M059J (cell line): ENCODE measurements at places on chromosomes 7 and 10. TPM values are rescaled to one million over a fixed set of nuclear protein-coding genes. Genes with fewer than 3 reads are reported as not detected.

DNA sequence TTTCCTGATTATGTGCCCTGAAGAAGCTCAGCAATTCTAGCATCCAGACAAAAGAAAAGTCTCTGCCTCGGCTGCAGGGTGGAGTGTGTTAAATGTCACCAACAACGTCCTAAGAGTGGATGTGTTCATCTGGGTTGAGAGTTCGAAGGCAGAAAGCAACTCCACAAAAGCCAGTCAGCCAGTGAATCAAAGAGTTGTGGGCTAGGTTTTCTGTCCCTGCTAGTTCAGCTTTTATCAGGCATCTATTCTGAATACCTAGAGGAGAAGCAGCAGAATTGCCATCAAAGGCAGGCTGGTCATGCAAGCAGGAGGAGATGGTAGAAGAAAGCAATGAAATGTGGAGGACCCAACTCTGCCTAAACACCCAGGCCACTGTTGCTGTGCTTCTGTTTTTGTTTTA is 205.2 kb downstream of the KLF6 start:
- no peak for DNase-seq

DNA sequence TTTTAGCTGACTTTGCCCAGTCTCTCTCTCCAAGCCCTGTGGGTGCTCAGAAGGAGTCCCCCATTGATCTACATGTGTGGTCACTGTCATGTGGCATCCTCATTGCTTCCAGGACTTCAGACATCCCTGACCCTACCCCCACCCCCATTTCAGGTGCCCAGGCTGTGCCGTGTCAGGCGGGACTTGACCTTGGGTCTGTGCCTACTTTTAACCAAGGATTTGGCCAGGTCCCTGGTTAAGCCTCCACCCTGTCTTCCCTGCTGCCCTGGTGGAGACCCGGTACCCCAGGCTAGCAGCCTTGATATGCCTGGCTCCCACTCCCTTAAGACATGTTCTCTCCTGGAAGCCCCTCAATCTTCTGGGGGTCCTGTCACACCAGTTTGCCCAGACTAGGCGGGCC is 31.3 kb downstream of the PRF1 start:
- no peak for DNase-seq

GRCh38 chr7:142642316-142642715 is 107.0 kb upstream of the PRSS1 start:
- no peak for DNase-seq

GRCh38 chr10:52316001-52316400 is 1.9 kb downstream of the DKK1 start:
- DNase-seq, result peak; percentile 36

DNA sequence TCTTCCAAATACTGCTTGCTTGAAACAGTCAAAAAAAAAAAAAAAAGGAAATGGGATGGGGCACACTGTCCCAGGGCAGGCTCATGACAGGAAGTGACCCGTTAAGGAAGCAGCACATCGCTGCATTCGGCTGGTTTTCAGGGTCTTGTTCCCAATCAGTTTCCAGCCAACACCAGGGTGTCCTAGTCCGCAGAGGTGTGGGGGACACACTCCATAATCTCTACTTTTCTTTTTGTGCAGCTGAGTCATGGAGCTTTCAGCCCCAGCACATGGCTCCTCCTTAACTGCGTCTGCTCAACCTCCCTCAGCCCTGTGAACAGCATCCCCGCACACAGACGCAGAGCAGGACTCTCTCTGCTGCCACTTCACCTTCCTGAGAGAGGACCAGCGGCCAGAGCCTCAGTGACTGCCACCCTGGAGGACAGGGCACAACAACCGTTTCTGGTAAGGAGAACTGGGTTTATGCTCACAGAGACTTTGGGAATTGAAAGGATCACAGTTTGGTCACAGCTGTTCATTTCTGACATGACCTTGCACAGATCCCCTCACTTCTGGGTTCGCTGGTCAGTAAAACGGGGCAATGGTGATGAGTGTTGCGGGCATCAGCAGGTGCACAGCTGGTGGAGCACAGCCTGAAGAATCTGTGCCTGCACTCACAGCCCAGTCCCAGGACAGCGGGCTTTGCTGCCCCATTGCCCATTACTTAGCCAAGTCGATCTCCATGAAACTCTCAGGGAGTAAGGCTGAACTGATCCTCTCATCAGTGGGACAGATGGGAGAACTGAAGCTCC is at the start of gene GIMAP5:
Gene GIMAP5 (plus strand): TSS at position 154 of the 791 bp plus-strand sequence. CDS start 3,467 bp downstream, outside the sequence.
- no peak for DNase-seq

GRCh38 chr7:115662120-115662519 is 368.4 kb downstream of the TFEC start:
- no peak for DNase-seq

Gene CRYGN
- not detected in 2 replicates for total RNA-seq

Gene IQUB
- 0.05 and 1.1 TPM in 2 replicates for total RNA-seq
